DMS153 (cell line): ENCODE measurements at places on chromosomes 5 and 9.

- DNase-seq = no peak
These were observed 277.5 kb downstream of the PLK2 start for GRCh38 chr5:58182287-58182841.

DNA sequence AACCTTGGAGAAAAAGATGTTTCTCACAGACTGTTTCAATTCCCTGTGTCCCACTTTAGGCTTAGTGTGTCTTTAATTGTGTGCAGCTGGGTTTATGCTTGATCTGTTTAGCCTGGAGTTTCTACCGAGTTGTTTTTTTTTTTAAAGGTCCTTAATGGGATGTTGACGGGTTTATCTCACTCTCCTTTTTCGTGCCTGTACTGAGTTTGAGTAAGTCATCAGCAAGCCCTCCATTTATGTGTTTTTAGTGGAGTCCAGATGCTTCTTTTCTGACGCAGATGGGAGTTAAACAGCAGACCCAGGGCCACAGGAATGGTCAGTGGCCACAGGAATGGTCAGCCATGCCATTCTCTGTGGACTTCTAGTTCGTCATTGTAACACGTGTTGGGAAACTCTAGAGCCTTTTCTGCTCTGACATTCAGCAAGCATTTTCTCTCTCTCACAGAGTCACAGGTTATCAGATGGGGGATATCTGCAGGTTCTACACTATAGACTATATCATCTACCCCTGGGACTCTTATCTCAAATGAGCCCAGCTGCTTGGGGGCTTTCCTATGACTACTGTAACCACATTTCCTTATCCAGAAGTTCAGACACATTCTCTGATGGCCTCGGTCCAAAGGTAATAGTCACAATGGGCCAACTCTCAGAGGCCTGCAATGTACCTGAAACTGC, 190.5 kb downstream of the TTLL11 start:
- no peak for DNase-seq

GRCh38 chr5:35741126-35741716, 115.5 kb upstream of the IL7R start:
- no peak for DNase-seq

GRCh38 chr9:5577225-5577624, 51.7 kb upstream of the RIC1 start:
- no peak for DNase-seq

DNA sequence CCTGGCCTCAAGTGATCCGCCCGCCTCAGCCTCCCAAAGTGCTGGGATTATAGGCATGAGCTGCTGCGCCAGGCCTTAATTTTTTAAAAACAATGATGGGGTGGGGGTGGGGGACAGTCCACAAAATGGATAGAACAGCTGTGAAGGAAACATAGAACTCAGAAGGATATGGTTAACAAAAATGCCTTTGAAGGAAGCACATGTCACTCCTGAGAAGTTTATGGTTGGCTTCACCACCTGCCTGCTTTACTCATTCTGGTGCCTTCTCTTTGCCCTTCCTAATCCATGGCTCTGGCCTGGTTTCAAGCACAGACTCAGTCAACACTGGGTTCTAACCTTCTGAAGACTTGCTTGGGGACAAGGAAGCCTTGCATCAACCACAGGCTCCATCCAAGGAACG, 10.3 kb downstream of the BAG1 start:
- DNase-seq = no peak
